ENCODE measurements at places on chromosomes 1 and 21.

- DNase-seq = no peak
Measured at GRCh38 chr1:205228093-205228521, 361 bp downstream of the TMCC2 start.

GRCh38 chr1:85339656-85340399 lies 63.4 kb upstream of the BCL10 start:
- DNase-seq = no peak

GRCh38 chr21:19855522-19855921 lies 1142.7 kb upstream of the NCAM2 start:
- no peak for DNase-seq

- DNase-seq = peak; percentile 55
Measured at GRCh38 chr1:12132078-12132477, 34.7 kb upstream of the TNFRSF1B start.

GRCh38 chr21:43917515-43918384 lies 52.7 kb downstream of the AGPAT3 start:
- DNase-seq = no peak

DNA sequence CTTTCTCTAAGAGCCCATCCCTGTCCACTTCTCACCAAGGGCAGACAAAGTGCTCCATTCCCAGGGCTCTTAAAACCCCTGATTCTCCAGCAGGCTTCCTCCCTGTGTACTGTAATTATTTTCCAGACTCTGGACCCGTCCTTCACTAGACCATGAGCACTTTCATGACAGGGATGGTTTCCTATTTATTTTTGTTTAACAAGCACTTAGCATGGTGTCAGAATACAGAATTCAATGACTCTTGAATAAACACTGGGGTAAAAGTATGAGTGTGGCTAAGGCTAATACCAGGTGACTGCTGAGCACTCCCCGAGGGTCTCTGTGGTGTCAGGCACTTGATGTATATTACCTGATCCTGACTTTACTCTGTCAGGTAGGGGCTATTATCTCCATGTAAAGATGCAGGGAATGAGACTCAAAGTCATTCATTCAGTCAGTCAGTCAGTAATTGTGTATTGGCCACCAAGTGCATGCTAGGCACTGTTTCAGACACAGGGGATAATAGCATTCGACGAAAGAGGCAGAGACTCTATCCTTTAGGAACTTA lies 47.2 kb downstream of the C1orf21 start:
- no peak for DNase-seq

DNA sequence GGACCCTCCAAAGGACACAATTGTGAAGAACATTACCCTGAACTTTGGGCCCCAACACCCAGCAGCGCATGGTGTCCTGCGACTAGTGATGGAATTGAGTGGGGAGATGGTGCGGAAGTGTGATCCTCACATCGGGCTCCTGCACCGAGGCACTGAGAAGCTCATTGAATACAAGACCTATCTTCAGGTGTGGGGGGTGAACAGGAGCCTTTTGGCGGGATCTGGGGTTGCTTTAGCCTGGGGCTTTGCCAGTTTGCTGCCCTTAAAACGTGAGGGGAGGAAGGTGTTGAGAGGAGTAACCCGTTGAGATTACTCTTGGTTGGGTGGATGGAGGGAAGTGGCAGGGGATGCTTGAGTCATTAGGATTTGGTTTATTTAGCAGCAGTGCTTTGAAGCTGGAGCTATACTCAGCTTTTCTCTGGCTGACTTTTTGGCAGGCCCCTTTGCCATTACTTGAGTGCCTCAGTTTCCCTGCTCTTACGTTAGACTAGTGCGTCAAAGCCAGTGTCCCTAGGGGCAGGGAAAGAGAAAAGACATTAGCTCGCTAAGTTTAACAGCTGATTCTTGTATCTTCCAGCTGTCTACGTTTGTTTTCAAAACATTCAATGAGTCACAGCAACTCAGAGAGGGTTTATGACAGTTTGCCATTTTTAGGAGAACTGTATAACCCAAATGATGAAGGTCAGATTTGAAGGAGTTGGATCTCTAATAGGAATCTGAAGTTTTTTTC lies 4.4 kb downstream of the NDUFS2 start:
- no peak for DNase-seq

GRCh38 chr1:203508463-203509073 lies 14.6 kb downstream of the OPTC start:
- no peak for DNase-seq

DNA sequence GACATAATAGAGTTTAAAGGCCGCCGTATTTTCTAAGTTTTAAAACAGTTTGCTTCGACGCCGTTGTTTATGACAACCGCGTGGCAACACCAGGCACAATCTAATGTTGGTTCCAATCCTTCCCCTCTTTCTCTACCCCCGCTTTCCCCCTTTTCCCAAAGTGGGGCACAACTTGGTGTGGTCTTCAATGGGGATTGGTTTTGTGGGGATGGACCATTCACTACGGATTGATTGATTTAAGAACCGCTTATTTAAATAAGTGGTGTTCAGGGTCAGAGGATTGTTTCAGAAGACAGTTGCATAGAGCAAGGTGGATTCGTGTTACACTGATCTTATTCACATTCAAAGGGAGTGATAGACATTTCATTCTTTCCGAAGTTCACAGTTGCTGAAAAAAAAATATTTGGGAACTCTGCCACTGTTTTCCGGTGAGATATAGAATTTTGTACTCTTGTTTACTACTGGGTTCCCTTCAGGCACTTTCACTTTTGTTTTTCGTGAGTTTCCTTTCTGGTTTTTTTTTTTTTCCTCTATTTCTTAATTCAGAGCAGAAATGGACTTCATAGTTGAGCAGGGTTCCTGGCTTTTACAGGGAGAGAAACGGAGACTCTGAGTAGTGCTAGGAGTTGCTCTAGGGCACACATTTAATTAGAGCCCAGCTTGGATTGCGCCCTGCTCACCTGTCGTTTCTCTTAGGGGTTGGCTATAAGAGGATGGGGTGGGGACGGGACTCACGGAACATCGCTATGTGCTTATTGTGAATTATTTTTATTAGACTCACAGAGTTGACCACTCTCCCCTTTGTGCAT lies 79.6 kb upstream of the AK4 start:
- DNase-seq = no peak

DNA sequence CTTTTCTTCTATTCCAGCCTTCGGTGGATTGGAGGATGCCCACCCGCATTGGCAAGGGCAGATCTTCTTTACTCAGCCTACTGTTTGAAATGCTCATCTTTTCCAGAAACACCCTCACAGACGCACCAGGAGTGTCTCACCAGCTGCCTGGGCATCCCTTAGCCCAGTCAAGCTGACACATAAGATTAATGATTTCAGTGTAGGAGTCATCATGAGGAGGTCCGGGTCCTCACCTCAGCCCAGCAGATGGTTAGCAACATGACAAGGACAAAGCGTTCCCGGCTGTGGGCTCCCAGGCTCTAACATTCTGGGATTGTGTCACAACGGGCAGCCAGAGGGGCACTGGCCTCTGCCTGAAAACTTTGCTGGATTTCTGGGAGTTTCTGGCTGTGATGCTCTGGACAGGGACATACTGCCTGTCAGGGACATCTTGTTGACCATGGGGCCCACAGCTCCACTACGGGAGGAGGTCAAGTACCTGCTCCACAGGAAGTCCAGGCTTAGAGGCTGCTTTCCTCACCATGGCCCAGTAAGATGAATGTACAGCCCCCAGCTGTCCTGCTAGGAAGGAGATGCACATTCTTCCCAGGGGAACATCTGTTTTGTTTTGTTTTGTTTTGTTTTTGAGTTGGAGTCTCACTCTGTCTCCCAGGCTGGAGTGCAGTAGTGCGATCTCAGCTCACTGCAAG lies 204.0 kb upstream of the COA6 start:
- DNase-seq = no peak

DNA sequence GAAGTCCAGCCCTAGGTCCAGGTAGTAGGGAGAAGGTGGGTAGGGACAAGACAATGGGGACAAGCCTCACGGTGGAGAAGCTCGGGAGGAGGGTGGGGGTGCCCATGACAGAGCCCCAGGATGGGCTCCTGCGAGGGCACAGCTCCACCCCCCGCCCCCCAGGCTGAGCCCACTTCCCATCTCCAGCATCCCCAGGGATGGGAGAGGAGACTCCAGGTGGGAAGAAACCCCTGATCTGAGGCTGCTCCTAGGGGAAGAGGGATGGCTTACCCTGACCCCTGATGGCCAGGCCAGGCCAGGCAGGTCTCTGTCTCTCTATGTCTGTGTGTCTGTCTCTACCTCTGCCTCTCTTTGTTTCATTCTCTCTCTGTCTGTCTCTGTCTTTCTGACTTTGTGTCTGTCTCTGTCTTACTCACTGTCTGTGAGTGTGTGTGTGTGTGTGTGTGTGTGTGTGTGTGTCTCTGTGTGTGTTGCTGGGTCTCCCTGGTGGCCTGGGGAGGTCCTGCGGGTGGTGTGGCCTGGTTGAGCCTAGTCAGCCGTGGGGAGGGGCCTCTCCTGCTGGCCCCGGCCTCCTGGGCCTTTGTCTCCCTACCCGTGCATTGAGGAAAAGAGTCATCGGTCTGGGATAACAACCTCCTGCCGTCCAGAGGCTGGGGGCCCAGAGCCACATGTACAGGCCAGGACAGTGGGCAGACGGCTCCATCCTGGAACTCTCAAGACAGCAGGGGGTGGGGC lies 45.7 kb downstream of the WNT9A start:
- DNase-seq = no peak

DNA sequence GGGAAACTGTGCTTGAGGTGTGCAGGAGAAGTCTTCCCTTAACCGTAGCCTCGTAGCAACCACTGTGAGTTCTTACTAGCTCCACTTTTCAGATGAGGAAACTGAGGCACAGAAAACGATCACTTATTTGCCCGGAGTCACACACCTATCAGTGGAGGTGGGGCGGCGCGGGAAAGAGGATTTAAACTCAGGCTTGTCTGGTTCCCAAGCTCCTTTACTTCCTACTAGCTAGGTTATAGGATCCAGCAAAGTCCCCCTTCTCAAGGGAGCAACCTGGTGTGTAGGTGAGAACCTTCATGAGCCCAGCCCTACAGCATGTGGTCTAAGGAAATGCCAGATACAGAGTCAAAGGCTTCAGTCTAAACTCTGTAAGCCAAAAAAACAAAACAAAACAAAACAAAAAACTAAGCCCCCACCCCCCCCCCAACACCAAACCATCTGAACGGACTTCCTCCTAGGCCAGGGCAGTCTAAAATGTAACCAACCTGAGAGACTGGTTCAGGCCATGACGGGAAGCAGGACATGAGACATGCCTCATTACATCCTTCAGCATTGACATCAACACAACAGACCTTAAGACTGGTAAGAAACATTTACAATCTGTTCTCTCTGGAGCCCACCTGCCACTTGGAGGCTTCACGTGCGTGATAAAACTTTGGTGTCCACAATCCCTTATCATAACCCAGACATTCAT lies 709 bp upstream of the FBXO42 start:
- DNase-seq = no peak

DNA sequence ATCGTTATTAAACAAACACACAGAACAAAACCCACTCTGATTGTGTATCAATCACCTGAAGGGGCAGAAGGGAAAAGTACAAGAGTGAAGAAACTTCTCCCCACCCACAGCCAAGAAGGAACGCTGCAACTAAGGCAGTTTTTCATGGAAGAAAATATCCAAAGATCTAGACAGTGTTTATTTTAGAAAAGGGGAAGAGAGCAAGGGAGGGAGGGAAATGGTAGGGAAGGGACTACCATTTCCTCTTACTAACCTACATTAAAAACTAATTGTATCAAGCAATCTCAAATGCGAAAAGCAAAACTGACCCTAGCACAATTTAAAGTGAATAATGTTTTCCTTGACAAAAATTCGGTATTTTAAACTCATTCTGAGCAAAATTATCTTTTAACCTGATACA lies 3.5 kb downstream of the NRIP1 start:
- no peak for DNase-seq

DNA sequence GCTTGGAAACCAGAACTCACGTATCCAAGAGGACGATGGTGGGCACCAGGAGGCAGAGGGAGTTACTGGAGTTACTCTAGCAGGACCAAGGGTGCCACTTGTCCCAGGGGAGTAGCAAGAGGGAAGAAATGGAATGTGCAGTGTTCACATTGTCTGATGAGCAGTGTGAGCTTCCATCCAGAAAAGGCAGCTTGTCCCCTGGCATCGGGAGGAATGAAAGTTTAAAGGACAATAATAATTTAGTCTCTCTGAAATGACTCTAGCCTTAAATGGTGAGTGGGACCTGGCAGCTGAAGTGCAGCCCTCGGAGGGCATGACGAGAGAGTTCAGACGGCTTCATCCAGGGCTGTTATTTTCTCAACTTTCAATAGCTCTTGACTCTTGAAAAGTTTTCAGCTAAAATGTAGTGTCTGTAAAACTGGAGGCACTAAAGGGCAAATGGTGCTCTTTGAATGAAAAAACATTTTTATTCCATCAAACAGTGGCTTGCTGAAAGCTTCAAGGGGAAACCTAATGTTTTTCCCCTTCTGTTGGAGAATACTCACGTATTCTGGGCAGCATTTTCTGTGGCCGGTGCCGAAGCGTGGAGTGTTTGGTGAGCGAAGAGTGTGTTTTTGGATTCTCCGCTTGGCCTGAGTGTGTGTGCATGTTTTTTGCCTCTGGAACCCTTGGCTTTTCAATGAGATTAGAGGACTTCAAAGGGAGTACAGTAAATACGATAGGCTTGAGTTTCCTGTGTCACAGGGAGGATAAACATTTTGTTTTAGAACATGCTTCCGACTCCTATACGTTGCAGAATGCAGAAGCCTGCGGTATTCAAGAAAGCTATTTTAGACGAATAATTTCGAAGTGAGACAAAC lies 157.3 kb downstream of the GALNT2 start:
- no peak for DNase-seq

DNA sequence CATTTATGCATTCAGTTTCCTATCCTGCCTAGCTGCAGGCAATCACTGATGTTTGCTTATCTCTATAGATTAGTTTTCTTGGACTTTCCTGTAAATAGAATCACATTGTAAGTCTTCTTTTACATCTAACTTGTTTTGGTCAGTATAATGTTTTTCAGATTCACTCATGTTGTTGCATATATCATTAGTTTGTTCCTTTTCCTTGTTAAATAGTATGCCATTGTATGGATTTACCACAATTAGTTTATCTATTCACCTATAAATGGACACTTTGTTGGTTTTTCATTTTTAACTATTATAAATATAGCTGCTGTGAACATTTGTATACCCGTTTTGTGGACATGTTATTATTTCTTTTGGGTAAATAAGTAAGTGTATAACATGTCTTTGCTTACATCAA lies 44.2 kb upstream of the BACH1 start:
- no peak for DNase-seq

- no peak for DNase-seq
Measured at GRCh38 chr21:39818557-39818956, 48.7 kb upstream of the PCP4 start.

GRCh38 chr1:218273762-218274479 lies 11.2 kb upstream of the RRP15 start:
- DNase-seq = no peak

- no peak for DNase-seq
Measured at GRCh38 chr1:49060766-49061165, 284.1 kb upstream of the BEND5 start.

GRCh38 chr1:213049232-213049631 lies 1.8 kb upstream of the RPS6KC1 start:
- no peak for DNase-seq
